Caki2 (cell line): ENCODE measurements at places on chromosomes 7 and 10. TPM values are rescaled to one million over a fixed set of nuclear protein-coding genes. Genes with fewer than 3 reads are reported as not detected.

Gene ELN
- 0.27 TPM in 1 of 2 replicates, not detected in the other for total RNA-seq

DNA sequence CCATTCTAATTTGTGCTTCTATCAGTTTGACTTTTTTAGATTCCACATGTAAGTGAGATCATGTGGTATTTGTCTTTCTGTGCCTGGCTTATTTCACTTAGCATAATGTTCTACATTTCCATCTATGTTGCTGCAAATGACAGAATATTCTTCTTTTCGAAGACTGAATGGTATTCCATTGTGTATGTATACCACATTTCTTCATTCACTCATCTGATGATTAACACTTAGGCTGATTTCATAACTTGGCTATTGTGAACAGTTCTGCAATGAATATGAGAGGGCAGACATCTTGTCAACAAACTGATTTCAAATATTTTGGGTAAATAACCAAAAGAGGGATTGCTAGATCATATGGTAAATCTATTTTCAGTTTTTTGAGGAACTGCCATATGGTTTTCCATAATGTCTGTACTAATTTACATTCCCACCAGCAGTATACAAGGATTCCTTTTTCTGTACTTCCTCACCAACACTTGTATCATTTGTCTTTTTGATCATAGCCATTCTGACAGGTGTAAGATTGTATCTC lies 52.9 kb downstream of the ZNF22 start:
- DNase-seq, result no peak

DNA sequence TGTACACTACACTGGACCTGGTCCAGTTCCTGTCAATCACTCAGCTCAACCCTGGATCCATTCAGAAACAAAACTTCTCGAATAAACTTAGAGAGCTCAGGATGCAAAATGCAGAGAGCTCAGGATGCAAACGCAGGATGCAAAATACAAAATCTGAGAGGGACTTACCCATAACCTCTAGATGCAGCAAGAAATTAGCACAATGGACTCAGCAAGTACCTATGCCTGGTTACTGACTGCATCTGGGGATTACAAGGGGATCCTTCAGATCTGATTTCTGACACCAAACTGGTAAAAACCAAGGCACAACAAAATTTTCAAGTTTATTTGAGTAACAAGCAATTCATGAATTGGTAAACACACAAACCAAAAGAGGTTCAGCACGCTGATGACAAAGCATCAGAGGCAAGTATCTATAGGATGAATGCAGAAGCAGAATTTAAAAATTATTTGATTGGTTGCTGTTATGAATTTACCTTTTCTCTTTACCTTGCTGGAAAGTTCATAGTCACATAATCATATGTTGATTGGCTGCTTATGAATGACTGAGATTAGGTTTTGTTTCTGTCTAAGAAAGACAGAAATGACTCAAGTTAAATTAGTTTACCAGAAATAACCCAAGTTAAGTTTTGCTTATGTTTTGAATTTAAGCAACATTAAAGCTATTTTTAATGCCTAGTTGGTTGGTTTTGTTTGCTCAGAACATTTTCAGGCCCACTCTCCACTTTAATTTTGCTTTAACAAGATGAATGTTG lies 11.4 kb downstream of the GIMAP6 start:
- DNase-seq, result no peak

- no peak for DNase-seq
Observed at GRCh38 chr10:7589748-7590147, 77.0 kb downstream of the ITIH5 start.

- DNase-seq, result peak; percentile 18
Observed at GRCh38 chr10:60883187-60883586, 60.8 kb downstream of the RHOBTB1 start.

Gene PVRIG
- 1.4 TPM in 1 of 2 replicates, not detected in the other for total RNA-seq

Gene OR2A1
- not detected in 2 replicates for total RNA-seq

DNA sequence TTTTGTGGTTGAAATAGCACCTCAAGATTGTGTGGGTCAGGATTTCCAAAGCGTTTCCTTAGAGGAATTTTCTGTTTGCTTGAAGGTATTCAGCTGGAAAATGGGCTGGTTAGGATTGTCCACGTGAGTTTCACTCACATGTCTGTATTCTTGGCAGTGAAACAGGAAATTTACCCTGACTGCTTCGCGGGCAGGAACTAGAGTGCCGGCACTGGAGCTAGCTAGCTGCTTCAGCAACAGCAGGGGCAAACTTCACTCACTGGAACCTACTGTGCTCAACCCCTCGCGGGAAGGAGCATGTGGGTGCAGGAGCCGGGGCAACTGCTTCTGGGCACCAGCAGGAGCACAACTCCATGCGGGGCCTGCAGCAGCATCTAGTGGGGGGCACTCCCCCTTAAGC lies 38.0 kb upstream of the RTKN2 start:
- peak; percentile 38 for DNase-seq

DNA sequence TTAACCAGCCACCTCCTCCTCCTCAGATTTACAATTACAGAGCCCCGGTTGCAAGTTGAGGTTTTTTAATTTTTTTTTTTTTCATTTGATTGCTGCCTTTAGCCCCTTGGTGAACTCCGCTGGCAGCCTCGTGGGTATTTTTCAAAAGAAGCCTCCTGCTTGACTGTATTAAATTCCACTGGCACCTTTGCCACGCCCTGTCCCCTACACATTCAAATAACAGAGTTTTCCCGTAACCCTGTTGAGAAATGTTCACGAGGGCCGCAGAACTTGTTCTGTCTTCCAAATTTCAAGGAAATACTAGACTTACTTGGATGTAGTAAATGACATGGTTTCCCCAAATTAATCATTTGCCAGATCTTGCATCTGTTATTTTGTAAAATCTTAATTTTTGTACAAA lies 167.0 kb downstream of the ARID5B start:
- no peak for DNase-seq

GRCh38 chr10:7886056-7886455 lies 67.8 kb downstream of the TAF3 start:
- DNase-seq, result no peak

Gene ERCC6
- 4.3 and 43.1 TPM in 2 replicates for total RNA-seq

Gene VAX1
- 0.27 and 0.67 TPM in 2 replicates for total RNA-seq

GRCh38 chr10:130941886-130942285 lies 369.6 kb downstream of the TCERG1L start:
- no peak for DNase-seq

Gene NXPH1
- 0.14 TPM in 1 of 2 replicates, not detected in the other for total RNA-seq

- DNase-seq, result peak; percentile 26
Observed at GRCh38 chr7:94295850-94296249, 98.8 kb upstream of the COL1A2 start.

Gene IFIT1B
- not detected in 2 replicates for total RNA-seq

GRCh38 chr7:127782075-127782474 lies 130.1 kb downstream of the SND1 start:
- no peak for DNase-seq

Gene FAM221A
- total RNA-seq, result 4.1 TPM in 1 of 2 replicates, not detected in the other

Gene CAV2
- total RNA-seq, result 191 and 199 TPM in 2 replicates

Gene ARMS2
- not detected in 2 replicates for total RNA-seq

- DNase-seq, result no peak
Observed at GRCh38 chr10:132589681-132590080, 52.1 kb downstream of the INPP5A start.

DNA sequence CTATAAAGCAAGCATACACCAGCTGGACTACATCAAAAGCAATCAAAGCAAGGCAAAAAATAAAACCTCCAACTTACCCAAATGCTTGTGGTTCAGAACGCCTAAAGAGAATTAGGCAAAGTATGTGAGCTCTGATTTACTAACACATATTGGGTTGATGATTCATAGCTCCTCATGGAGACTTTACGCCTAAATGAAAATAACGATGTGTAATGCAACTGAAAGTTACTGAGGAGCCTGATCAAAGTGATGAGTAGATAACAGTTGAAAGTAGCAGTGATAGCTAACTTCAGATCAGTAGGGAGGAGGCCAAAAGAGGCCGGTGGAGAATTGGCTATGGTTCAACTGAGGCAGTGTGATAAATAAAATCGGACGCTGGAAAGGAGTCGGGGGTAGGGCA lies 85.0 kb downstream of the MPP7 start:
- DNase-seq, result no peak

GRCh38 chr10:114389426-114389825 lies 14.9 kb downstream of the AFAP1L2 start:
- DNase-seq, result peak; percentile 70

Gene ITPRID1
- not detected in 2 replicates for total RNA-seq
